ENCODE measurements at places on chromosomes 12 and 14.

- DNase-seq, result no peak
Measured at GRCh38 chr12:66663611-66664010, 15.3 kb downstream of the GRIP1 start.

- no peak for DNase-seq
Measured at GRCh38 chr14:92495027-92495426, 18.6 kb upstream of the RIN3 start.

GRCh38 chr14:30559638-30560091 lies 707 bp downstream of the G2E3 start:
- no peak for DNase-seq

DNA sequence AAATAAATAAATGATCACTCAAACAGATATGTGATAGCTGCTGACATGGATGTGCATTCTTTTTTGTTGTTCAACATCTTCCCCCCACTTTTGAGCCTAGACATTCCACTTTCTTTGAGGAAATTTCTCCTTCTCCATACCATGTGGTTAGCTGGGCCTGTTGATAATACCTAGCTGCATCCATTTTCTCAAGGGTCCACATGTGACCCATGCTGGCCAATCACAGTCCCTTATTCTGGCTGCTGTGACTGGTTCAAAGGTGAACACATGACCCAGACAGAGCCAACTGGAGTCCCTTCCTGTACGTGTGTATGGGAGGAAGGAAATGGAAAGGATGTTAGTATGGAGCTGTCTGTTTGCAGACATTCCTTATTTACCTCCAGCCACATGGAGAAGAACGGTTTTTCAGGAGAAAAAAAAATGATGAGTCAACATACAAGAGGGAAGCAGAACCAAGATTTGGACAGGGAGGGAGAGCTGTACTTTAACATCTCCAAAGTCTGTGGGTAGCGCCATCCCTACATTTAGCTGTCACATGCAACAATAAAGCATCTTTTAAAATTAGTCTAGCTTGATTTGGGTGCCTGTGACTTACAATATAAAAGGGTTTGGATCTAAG lies 391.7 kb upstream of the TBX3 start:
- no peak for DNase-seq

DNA sequence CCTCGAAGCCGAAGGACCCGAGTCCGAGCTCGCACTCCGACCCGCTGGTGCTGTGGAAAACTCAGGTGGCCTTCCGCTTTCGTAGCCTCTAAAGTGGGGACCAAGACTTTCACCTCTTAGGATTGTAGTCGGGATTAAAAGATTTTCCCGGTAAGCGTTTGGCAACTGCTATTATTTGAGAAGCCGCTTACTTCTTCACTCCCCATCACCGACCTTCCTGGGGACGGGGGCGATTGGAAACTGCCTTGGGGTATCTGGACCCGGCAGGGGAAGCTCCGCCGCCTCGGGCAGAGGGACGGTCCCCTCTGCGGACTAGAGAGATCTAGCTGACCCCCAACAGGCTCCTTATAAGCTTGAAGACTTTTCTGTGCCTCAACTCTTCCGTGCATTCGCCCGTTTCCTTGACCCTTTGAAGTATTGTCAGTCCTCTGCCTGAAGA lies 659 bp downstream of the TRAFD1 start:
- DNase-seq, result no peak

DNA sequence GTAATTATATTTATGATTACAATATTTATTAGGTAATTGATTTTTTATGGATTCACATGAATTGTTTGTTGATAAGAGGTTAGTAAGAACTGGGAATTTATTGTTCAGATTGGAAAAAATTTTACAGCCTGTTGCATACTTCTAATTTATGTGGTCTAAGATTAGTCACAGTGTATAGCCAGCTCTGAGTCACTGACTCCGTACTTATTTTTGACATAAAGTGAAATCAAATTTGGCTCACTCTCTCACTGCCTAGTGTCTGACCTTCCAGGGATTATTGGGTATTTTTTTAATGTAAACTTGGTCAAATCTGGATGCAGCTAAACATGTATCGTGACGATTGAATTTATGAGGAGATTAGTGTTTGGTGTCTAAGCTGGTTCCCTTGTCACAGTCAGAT lies 109.3 kb downstream of the PTPRQ start:
- DNase-seq, result no peak

- no peak for DNase-seq
Measured at GRCh38 chr12:113934060-113934814, 31.9 kb downstream of the RBM19 start.

GRCh38 chr14:24664366-24664765 lies 30.4 kb upstream of the GZMB start:
- DNase-seq, result no peak
